ENCODE measurements at places on chromosomes 7 and 10. TPM values are rescaled to one million over a fixed set of nuclear protein-coding genes. Genes with fewer than 3 reads are reported as not detected.

The FOXI2 gene
- total RNA-seq = not detected

The TMEM213 gene
- total RNA-seq = not detected

The PDZD7 gene
- total RNA-seq = 0.88 TPM

The AZGP1 gene
- total RNA-seq = 0.13 TPM

The ZNF117 gene
- 0.23 TPM for total RNA-seq

The TFEC gene
- not detected for total RNA-seq

The STK31 gene
- 0.59 TPM for total RNA-seq

The CDK14 gene
- 0.14 TPM for total RNA-seq

The RHEB gene
- 146 TPM for total RNA-seq

The HYAL4 gene
- not detected for total RNA-seq

The GPR26 gene
- not detected for total RNA-seq

The SHTN1 gene
- total RNA-seq = 24.9 TPM

The ACTR3C gene
- not detected for total RNA-seq

The NKX1-2 gene
- total RNA-seq = not detected

The JCAD gene
- total RNA-seq = 17.8 TPM

The DMBT1 gene
- 0.19 TPM for total RNA-seq

The CALN1 gene
- not detected for total RNA-seq

The DPCD gene
- total RNA-seq = 33.4 TPM

The CPN1 gene
- total RNA-seq = 0.26 TPM

The KDM7A gene
- total RNA-seq = 1.7 TPM

The LIPJ gene
- total RNA-seq = not detected

The OR9A2 gene
- total RNA-seq = not detected

The DLX6 gene
- not detected for total RNA-seq
